ENCODE measurements at places on chromosomes 2 and 18.

DNA sequence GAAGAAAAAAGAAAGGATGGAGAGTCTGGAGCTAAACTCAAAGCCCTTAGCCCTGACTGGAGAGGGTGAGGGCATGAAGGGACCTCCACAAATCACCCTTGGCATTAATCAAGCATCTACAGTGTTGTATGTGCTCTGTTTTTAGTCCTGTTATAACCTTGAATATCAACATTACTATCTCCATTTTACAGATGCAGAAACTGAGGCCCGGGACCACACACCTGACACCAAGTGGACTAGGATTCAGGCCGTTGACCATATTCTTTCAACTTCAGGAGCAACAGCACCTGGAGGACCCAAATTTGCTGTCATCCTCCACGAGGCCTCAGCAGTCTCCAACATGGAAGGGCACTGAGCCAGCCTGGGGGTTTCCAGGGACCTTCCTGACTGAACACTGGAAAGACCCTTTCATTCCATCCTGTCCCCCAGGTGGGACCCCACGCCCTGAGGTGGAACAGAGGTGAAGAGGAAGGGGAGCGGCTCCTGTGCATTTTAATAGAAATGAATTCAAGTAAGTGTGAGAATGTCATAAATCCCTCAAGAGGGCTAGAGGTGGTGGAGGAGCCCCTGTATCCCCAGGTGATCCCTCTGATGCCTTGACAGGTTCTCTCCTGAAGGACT is 41.0 kb downstream of the SERTAD2 start:
- no peak for DNase-seq

GRCh38 chr2:41829052-41829451 is 218.8 kb upstream of the PKDCC start:
- DNase-seq, result no peak

GRCh38 chr2:196130039-196130825 is 41.1 kb downstream of the STK17B start:
- no peak for DNase-seq

DNA sequence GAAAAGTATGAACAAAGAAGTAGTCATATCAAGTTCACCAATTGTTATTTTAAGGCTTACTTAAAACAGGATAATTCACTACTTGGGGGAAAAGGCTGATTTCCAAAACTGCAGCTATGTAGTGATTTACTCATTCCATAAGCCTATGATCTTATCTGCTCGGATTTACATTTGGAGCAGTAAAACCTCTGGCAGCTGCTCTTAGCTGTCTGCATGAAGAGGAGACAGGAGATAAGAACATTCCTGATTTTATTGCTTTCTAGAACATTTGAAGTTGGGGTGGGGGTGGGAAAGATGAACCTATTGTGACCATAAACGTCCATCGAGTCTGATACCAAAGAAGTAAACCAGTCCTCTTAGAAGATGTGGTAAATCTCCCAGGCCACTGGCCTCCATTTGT is 120.9 kb downstream of the MMADHC start:
- DNase-seq, result no peak

DNA sequence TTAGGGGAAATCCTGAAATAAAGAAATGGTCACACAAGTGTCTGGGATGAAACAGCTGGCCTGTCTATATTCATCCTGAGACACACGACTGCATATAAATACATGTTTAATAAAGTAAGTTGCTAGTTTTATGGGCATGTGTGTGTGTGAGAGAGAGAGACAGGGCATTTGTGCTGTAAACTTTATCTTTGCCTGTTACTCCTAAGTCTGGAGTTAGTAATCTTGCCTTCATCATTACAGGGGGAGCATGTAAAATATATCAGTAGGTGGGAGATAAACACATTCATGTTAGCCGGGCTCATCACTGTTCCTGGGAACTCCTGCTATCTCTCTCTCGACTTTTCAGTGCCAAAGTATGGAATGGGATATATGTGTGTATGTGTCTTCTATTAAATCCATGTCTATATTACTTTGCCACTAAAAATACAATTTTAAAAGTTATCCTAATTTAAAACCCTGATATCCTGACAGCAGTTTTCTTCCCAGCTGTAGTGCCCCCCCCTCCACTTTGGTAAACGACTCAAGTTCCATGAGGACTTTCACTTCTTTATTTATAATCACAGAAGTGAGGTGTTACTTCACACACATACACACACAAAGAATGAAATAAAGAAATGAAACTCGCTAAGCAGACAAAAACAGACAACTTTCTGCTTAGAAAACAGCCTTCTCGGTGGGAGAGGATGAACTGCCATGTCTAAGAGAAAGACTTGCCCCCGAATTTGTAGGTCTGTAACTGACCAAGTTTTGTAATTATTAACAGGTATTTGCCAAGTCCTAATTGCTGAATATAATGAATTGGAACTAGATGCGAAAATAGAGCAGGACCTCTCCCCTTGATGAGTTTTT is 947 bp downstream of the ZEB2 start:
- no peak for DNase-seq

- no peak for DNase-seq
Observed at GRCh38 chr2:122083256-122084048, 328.0 kb downstream of the TSN start.

DNA sequence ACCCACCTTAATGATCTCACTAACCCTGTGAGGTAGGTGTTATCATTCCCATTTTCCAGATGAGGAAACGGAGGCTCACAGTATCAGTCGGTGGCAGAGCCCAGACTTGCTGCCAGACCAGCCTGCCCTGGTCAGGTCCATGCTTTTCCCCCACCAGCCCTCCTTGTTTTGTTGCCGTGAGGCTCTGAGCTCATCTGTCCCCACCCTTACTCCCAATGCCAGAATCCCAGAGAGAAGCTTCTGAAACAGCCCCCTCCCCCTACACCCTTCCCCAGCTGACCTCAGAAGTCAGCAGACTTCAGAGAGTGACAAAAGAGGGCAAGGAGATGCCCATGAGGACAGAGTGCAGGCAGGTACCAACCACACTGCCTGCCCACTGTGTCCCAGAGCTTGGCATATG is 20.8 kb upstream of the TNS1 start:
- DNase-seq, result no peak

- no peak for DNase-seq
Observed at GRCh38 chr2:168175469-168175868, 71.9 kb downstream of the STK39 start.

GRCh38 chr2:69481421-69481820 is 44.2 kb upstream of the NFU1 start:
- no peak for DNase-seq
